ENCODE measurements at places on chromosomes 1 and 21.

DNA sequence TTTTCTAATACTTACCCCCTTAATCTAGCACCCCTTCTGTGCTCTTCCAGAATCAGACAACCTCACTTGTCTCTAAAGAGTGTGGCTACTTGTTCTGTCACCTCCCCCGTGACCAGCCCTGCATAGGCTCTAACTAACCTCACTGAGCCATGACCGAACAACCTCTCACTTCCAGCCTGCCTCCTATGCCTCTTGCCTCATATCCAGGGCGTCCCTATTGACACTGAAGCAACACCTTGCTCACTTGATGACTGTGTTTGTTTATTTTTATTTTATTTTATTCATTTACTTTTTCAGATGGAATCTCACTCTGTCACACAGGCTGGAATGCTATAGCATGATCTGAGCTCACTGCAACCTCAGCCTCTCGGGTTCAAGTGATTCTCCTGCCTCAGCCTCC lies 235.1 kb upstream of the B3GALT2 start:
- DNase-seq: no peak

GRCh38 chr21:34553151-34553952 lies 41.3 kb upstream of the KCNE1 start:
- DNase-seq: no peak

DNA sequence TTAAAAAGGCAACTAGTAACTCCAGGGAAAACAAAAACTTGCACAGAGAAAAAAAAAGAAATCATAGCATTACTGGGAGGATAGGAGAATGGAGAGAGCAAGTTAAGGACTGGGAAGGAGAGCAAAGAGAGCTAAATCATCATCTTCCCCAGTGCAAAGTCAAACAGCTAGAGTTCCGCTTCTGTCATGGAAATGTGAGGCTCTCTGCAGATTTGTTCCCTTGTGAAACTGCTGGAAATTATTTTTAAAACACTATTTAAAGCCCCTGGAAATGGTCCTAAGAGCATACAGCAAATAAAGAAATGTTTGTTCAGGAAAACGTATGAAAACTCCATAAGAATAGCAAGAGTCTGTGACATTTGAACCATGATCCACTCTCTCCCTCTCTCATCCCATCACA lies 64.6 kb downstream of the CAMK2N1 start:
- no peak for DNase-seq

- no peak for DNase-seq
Measured at GRCh38 chr1:12620931-12621330, 2.9 kb upstream of the DHRS3 start.

- no peak for DNase-seq
Measured at GRCh38 chr1:118958937-118959631, 29.1 kb downstream of the TBX15 start.

DNA sequence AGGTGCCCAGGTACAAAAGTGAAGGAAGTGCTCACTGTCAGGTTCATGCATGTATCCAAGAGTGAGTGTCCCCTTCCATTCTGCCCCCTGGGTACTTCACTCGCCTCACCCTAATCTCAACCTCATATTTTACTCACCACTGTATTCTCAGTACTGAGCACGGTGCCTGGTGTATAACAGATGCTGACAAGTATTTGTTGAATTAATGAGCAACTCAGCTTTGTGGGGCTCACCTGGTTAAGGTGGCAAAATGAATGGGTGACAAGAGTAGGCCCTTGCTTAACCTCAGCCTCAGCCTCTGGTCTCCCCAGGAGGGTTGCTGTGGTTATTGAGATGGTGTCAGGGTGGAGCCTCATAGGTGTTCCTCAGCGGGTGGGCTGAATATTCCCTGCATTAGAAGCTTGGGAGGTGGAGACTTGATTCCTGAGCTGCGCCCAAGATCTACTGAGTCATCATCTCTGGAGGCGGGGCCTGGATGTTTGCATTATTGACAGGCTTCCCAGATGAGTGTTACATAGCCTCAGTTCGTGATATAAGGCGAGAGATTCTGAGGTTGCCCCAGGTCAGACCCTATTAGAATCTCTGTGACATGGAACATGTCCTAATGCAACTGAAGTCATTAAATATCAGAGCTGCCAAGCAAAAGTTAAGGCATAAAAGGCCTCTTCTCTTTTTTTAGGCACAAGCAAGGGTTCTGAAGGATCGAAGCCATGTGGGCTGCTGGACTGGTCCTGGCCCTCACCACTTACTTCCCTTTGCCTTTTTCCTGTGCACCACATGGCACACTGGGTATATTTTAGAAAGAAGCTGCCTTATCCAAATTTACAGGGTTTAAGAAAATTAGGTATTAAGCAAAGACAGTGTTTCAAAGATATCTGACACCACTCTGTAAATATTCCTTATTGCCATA lies 39.2 kb downstream of the SYT6 start:
- no peak for DNase-seq

DNA sequence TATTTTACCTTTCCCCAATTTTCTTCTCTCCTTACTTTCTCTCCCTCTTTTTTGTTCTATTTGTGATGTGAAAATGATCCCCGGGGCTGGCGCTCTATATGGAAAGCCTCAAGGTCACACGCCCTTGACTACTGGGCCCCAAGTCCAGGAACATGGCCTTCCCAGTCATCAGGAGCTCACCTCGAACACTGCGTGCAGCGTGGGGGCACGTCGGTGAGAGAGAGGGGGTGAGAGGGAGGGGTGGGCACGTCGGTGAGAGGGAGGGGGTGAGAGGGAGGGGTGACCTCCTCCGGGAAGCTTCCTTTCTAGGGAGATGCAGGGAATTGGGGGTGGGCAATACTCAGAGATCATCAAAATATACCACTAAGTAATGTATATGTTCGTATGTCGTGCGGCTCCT lies 94.6 kb upstream of the TMPRSS2 start:
- no peak for DNase-seq

DNA sequence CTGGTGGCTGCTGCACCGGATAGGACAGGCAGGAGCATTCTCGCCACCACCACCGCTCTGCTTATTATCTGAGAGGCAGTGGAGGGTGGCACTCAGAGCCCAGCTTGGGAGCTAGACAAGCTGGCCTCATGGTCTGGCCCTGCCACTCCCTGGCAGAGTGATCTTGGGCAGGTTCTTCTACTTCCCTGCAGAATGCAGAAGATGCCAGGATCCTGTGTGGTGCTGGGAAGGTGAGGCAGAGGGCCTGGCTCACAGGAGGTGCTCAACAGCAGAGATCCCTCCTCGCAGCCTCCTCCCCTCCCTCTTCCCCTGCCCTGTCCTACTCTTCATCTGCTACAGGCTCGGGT lies 60.4 kb downstream of the ARHGEF10L start:
- no peak for DNase-seq

GRCh38 chr21:15240848-15241247 lies 176.0 kb upstream of the NRIP1 start:
- no peak for DNase-seq

- no peak for DNase-seq
Measured at GRCh38 chr1:211574705-211575104, 4.3 kb downstream of the SLC30A1 start.

DNA sequence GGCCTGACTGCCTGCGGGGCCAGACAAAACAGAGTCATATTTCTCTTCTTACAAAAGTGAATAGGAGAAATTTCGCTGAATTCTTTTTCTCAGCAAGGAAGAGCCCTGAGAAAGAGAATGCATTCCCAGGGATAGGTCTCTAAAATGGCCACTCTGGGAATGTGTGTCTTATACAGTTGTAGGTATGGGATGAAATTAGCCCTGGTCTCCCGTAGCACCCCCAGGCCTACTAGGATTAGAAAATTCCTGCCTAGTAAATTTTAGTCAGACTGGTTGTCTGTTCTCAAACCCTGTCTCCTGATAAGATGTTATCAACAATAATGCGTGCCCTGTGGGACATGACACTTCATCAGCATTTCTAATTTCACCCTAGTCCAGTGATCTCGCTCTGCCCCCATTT lies 920.1 kb downstream of the LTN1 start:
- no peak for DNase-seq

- DNase-seq: peak; percentile 93
Measured at GRCh38 chr1:32247983-32248889, 1.2 kb downstream of the FAM167B start.

DNA sequence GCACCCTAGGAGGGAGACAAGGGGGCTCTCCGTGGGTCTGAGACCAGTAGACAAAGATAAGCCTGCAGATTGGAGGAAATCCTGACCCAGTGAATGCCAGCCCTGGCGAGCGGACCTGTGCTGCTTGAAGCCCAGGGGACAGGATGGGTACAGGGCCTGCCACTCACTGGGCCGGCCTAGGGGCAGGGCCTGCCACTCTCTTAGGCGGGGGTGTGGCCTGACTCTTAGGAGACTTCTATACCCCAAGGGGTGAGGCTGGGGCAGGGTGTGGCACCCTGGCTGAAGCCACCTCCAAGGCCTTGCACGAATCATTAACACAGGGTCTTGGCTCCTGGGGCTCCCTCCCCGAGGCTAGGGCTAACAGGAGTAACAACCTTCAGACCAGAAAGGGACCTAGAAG lies 30.7 kb downstream of the TRIM62 start:
- DNase-seq: no peak

GRCh38 chr1:159554261-159554660 lies 18.5 kb upstream of the OR10J5 start:
- DNase-seq: no peak

DNA sequence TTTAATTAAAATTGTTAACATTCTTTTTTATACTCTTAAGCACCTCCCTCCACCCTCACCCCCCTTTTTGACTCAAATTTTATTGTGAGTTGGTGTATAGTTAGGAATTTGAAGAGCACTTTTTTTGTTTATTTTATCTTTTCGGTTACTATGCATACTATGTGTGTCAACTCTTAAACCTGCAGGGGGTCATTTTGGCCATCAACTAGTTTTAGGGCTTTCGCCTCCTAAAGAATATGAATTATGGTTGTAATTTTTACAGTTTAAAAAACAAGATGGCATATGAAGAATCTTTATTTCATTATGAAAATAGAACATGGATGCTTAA lies 9.7 kb downstream of the BACH1 start:
- no peak for DNase-seq

DNA sequence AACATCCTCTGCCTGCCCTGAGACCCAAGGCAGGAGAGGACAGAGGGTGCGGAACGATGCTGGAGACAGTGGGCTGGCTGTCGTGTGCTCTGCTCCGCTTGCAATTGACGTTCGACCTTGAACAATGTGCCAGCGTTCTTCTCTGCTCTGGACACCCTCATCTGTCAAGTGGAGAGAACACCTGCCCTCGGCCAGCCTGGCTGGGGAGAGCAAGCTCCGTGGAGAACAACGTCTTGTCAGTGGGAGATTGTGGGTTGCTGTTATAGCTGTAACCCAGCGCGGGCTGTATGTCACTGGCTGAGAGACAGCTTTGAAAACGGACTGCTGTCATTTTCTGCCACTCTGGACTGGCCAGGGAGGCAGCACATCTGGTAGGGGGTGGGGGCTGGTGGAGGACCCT lies 14.7 kb downstream of the KIAA1614 start:
- DNase-seq: no peak

DNA sequence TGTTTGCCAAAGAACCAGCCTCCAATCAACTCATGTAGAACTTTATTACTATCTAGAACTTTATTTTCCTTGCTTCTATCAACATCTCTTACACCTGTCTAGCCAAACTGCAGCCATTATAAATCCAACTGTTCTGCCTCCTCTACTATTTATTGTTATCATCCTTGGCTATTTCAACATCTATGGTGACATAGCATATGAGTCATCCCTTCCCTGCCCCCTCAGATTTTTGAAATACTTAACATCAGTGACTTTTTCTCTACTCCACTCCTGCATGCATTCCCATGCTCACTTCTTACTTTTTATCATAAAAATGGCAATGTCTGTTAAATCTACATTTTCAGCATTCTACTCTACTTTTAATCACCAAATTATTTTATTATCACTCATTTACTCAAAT lies 544.9 kb upstream of the NEGR1 start:
- DNase-seq: no peak

DNA sequence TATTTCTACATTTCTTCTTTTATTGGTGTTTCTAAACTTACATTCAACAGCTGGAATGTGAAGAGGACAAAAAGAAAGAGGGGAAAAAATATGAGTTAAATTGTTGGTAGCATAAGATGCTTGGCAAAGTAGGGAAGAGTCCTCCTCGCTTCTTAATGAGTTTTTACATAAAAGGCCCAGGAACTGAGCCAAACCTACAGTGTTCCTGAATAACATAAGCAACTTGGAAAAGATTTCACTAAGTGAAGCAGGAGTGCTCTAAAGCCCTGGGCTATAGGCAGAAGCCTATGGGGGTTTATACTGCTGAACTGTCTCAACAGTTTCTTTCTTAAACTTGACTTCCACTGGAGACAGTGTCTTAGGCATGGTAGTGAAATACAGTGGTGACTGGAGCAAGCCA lies 115.0 kb upstream of the USP25 start:
- DNase-seq: no peak

- DNase-seq: no peak
Measured at GRCh38 chr21:30942192-30942591, 60.8 kb upstream of the KRTAP11-1 start.

- no peak for DNase-seq
Measured at GRCh38 chr1:231357187-231357772, 19.2 kb downstream of the SPRTN start.

GRCh38 chr1:89547563-89548116 lies 23.0 kb downstream of the LRRC8B start:
- DNase-seq: no peak

- no peak for DNase-seq
Measured at GRCh38 chr1:1286313-1287261, 6.4 kb downstream of the SCNN1D start.

DNA sequence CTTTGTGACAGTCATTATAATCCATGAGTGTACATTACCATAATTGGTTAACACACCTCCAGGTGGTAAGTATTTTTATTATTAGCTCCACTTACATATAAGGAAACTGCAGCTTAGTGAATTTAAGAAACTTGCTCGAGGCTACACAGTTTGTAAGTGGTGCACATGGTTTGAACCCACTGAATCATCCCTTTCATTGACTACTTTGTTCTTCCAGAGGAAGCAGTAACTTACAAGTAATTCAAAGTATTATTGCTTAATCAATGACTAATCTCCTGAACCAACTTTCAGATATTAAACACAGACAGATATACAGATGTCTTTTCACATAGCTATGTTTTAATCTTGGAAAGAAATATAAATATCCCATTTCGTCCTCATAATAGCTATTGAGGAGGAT lies 18.7 kb upstream of the CLDN8 start:
- no peak for DNase-seq

Measured in stimulated activated naive CD8-positive, alpha-beta T cell treated with anti-CD3 and anti-CD28 coated beads, Interleukin-15, Interleukin-2, amounts not matched to agents 100 U/mL and 50 U/mL, for 24 hours (primary cell).